ENCODE measurements at places on chromosomes 11 and 22.

DNA sequence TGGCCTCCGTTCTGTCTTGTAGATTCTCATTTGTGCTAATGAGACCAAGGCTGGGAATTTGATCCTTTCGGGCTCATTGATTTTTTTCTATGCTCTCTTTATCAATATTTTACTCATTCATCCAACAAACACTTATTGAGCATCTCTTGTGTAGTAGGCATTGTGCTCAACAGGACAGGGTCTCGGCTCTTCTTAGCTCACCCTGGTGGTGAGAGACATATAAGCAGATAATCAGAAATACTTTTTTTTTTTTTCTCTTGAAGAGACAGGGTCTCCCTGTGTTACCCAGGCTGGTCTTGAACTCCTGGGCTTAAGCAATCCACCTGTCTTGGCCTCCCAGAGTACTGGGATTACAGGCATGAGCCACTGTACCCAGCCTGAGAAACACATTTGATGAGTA is 48.0 kb upstream of the SLC5A1 start:
- DNase-seq: no peak

- no peak for DNase-seq
These were observed 49.8 kb upstream of the SPATA19 start for GRCh38 chr11:133895061-133895479.

- no peak for DNase-seq
These were observed 298.3 kb downstream of the NTM start for GRCh38 chr11:131668500-131669400.

DNA sequence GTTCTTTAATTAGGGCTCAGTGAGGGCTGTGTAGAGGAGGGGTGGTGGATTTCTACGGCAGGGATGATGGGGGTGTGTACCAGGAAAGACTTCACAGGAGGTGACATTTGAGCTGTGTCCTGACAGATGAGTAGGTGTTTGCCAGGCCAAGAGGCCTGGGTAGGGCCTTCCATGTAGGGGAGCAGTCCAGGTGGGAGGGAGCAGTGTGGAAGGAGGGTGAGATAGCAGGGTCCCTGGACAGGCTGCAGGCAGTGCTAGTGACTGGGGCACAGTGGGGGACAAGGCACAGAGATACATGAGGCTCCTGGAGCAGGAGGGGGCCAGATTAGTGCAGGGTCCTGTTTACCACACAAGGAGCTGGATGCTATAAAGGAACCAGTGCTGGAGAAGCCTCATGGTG is 147.9 kb upstream of the CADM1 start:
- no peak for DNase-seq

- no peak for DNase-seq
These were observed 55.3 kb downstream of the NFAM1 start for GRCh38 chr22:42376711-42377554.

DNA sequence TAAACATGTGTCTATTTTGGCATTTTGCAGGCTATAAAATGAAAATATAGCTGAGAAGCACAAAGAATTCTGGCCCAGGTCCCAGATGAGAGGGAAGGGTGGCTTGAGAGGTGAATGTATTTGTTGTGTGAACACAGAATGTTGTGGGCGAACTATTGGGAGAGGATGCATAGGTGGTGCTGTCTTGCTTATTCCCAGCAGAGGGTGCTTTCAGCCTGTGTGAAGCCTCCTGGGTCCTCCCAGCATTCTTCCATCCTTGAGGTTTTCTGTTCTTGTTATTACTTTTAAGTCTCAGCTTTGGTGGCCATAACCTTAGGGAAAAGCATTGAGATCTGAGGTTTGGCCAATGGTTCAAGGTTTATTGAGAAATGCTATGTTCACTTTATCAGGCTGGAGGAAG is 108.7 kb upstream of the SNX19 start:
- no peak for DNase-seq

DNA sequence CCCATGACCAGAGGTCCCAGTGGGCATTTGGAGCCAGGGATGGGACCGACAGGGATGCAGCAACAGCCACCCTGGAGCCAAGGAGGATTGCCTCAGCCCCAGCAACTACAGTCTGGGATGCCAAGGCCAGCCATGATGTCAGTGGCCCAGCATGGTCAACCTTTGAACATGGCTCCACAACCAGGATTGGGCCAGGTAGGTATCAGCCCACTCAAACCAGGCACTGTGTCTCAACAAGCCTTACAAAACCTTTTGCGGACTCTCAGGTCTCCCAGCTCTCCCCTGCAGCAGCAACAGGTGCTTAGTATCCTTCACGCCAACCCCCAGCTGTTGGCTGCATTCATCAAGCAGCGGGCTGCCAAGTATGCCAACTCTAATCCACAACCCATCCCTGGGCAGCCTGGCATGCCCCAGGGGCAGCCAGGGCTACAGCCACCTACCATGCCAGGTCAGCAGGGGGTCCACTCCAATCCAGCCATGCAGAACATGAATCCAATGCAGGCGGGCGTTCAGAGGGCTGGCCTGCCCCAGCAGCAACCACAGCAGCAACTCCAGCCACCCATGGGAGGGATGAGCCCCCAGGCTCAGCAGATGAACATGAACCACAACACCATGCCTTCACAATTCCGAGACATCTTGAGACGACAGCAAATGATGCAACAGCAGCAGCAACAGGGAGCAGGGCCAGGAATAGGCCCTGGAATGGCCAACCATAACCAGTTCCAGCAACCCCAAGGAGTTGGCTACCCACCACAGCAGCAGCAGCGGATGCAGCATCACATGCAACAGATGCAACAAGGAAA is 27.3 kb upstream of the L3MBTL2 start:
- DNase-seq: no peak

DNA sequence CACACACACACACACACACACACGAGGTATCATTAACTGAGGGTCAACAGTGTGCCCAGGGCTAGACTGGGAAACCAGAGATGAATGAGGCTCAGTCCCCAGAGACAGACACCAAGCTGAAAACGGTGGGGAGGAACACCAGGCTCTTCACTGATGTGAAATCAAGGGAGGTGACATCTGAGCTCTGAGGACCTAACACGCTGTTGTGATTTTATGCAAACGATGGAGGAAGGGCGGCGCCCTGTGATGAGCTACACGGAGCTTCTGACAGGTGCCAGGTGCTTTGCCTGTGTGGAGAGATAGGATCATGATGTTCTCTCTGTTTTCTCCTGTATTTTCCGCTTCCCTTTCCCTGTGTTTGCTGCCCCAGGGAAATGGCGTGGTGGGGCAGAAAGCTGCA is 6.5 kb upstream of the CYB5R3 start:
- no peak for DNase-seq

DNA sequence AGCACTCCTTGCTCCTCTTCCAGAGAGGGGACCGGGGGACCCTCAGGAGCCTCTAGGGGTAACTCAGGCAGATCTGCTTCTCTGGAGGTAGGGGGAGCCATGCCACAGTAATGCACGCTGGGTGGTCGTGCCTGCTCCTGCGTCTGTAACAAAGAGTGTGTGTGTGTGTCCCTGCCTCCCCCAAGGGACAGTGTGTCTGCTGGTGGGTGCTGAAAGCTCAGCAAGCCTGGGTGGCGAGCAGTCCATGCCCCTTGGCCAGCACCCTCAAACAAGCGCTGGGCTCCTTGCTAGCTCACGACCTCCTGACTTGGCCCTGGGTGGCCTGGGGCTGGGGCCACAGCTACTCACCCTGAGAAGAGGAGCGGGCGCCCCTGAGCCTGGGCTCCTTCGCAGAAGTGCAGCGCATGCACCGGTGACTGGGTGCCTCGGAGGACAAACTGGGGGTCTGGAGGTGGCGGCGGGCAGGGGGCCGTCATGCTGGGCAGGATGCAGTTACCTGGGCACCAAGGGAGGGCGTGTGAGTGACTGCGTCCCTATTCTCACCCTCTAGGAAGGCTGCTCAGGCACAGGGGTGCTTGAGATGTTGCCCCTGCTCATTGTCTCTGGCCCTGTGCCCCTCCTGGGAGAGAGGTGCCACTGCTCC is 33.7 kb downstream of the GNB1L start:
- no peak for DNase-seq

- DNase-seq: no peak
These were observed 70.7 kb upstream of the E2F8 start for GRCh38 chr11:19311308-19312030.

- no peak for DNase-seq
These were observed 53.9 kb upstream of the PPP6R3 start for GRCh38 chr11:68406324-68407313.

- no peak for DNase-seq
These were observed 25.5 kb downstream of the NPAT start for GRCh38 chr11:108196901-108197300.

- DNase-seq: no peak
These were observed 791.0 kb downstream of the TBC1D22A start for GRCh38 chr22:47553436-47553835.

DNA sequence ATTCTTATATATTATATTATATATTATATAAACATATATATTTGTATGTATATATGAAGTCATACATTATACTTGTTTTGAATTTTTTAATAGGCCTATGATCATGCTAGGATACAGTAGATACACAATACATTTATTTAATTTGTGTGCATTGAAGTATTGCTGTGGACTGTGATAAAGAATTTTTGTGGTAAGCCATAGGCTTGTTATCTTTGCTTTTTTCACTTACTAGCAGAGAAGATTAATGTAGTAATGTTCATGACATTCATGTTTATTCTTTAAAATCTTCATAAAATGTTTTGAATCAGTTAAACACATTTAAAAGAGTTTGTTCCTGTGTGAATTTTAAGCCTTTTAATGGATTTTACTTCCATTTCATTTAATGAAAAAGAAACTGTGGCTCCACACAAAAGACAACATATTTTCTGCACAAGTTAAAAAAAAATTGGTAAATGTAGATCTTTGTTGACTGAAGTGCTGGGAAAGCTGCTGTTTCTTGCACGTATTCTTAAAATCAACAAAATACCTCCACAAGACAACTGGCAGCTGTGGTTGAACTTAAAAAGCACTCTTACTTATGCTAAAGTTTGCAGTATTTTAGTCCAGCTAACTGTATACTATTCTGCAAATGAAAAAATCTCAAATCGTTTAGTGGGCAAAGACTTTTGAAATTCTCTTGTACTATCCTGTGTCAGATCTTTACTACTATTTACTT is 156.2 kb downstream of the TMEM135 start:
- no peak for DNase-seq

GRCh38 chr11:110573411-110573810 is 138.8 kb downstream of the ARHGAP20 start:
- DNase-seq: no peak

DNA sequence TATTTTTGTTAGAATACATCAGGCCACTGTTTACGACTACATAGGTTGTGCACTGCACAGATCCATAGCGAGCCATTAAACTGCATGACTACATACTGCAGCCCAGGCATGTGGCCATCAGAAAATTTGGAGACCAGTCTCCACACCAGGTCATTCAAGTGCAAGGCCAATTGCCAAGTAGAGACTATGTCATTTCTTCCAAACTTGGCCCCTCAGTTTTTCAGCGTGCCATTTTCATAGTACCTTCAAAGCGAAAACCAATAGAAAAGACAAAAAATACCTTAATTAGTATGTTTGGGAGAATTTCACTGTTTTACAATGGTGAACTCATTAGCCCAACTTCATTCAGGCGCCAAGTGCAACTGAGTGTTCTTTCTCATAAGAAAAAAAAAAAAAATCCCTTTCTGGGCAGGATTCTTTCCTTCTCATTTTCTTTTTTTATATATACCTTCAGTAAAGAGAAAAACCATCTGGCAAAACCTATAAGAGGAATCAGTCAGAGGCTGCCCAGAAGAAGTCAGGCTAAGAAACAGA is 30.4 kb downstream of the PAMR1 start:
- no peak for DNase-seq

GRCh38 chr11:72975778-72976521 is 161.7 kb downstream of the ATG16L2 start:
- DNase-seq: no peak

- no peak for DNase-seq
These were observed 17.8 kb downstream of the FADD start for GRCh38 chr11:70220920-70221319.

DNA sequence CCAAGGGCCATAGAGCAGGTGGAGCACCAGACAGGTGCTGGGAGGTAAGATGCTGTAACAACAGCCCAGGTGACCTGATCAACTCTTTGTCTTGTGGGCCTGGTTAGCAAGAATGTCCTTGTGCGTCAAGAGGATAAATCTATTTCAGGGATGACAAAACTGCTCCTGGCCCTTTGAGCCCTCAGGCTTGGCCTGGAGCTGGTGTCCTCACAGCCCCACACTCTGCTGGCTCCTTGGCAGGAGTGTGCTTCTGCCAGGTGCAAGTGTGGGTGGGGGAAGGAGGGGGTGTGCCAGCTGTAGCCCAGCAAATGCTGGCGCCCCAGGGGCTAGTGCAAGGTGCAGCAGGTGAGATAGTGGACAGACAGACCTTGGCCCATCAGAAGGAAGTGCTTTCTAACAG is 19.5 kb downstream of the AMPD3 start:
- DNase-seq: no peak

DNA sequence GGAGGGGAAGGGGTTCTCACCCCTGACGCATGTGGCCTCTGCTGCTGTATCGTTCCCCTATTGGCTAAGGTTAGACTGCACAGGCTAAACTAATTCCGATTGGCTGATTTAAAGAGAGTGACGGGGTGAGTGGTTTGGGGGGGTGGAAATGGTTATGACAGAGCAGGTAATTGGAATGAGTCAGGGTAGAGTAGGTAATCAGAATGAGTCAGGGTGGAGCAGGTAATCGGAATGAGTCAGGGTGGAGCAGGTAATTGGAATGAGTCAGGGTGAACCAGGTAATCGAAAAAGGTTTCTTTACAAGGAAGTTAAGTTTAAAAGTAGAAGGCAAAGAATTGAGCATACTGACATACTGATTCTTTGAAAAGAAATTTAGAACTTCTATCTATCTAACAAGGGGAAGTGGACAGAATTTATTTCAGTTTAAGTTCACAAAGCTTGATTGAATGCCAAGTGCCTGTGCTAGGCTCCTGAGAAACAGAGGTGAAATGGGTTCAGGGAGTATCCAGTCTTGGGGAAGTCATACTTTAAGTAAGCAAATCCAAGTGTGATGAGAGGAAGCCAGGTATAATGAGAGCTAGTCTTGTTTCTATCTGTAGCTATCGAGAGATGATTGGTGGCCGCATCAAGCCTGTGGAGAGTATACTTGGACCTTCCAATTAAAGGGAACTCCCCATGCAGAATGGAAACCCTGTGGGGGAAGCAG is 58.0 kb downstream of the C11orf91 start:
- no peak for DNase-seq

DNA sequence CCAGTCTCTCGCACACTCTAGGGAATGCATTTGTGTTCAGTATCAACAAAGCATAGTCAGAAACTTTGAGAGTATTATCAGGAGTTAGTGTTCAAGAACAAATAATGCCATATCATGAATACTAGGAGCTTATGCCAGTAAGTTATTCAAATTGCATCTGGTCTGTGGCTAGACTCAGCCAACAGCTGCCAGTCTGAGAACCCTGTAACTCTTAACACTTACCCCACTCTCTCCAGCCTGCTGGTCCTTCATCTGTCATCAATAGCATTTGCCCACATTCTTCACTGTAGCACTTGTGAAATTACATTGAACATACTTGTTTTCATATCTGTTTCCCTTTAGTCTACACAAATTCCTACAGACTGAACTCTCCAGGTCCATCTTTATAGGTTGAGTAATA is 1157.5 kb upstream of the RAG2 start:
- DNase-seq: no peak

- no peak for DNase-seq
These were observed 71.3 kb upstream of the FSHB start for GRCh38 chr11:30159546-30159945.

Measured in activated naive CD8-positive, alpha-beta T cell treated with anti-CD3 and anti-CD28 coated beads, Interleukin-2, amount 50 U/mL, for 16 hours (primary cell).